ENCODE measurements at places on chromosomes 11 and 22.

DNA sequence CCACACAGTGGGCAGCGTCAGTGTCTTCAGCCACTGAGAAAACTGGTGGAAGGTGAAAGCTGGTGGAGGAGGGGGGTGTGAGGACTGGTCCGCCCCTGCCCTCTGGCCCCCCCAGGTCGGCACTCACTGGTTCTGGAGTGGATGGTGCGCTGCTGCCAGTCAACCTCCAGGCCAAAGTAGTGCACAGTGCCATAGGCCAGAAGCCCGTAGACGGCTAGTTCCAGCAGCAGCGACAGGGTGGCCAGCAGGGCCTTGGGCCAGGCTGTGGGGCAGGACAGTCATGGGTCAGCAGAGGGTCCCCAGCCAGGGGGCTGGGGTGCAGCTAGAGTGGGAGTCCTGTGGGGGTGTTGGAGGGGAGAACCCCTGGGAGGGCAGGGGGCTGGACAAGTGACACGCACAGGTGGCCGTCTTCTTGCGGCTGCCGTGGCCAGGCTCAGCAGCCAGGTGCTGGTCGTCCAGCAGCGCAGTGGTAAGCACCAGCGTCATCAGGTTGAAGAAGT lies 2.2 kb downstream of the LMF2 start:
- DNase-seq: no peak

- no peak for DNase-seq
Measured at GRCh38 chr22:48084729-48085050, 1322.2 kb downstream of the TBC1D22A start.

- peak; percentile 84 for DNase-seq
Measured at GRCh38 chr22:37752189-37753087, 55.3 kb upstream of the GCAT start.

DNA sequence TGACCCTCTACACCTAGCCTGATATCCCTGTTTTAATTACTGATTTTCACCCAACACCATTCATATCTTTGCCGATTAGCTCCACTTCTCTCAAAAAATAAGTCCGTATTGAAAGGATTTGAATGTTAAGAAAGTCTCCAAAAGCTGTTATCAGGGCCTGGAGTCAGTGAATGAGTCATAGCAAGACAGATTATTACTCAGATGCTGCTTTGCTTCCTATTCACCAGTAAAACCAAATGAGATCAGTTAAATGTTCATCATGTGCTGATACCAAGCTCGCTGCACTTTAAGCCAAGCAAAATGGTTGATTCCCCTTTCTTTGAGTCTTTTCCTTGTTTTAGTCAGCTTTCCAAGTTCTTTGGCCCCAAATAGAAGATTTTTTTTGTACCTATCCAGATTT lies 228.4 kb downstream of the FAT3 start:
- no peak for DNase-seq

DNA sequence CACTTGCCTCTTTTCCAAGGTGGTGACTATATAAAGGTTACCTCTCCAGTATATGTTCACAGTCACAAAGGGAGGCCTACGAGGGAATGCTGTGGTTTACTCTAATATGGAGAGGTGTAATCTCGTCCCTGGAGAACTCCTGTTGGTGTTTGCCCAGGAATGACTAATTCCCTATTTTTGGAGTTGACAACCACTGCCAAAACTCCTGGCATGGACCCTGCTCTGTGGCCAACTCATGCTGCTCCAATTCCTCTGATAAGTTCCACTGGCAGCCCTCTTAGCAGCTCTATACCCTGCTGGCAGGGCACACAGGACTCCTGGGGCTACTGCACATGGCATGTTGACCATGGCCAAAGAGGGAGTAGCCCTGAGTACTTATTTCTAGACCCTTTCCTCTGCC lies 418.7 kb upstream of the ANO5 start:
- DNase-seq: no peak

GRCh38 chr11:19541521-19542049 lies 171.1 kb upstream of the NAV2 start:
- DNase-seq: no peak

DNA sequence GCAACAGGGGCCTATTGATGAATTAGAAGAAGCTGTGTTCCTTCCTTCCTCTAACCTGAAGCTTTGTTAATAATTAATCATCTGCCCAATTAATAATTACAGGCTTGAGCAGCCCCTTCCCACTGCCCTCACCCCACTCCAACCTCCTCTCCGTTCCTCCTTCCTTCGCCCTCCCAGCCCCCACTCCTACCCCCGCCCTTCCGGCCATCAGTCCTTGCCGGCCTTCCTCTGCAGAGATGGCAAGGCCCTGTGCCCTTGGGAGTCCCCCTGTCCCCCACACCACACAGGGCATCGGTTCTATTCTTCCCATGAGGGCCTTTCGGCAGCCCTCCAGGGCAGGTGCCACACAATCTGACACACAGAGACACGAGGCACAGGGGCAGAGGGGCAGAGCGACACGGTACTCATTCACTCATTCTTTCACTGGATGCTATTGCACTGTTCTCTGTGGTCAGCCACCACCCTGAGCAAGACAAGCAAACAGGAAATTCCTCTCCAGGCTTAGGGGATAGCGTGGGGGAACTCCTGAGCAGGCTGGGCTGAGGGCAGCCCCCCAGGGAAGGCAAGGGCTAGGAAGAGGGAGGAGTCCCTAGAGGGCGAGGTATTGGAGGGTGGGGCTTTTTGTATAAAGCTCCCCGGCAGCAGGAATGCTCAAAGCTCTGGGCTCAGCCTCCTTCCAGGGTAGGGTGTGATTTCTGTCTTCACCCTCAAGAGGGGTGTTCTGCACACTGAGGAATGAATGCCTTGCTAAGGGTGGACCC lies 14.7 kb downstream of the MGAT3 start:
- DNase-seq: no peak

DNA sequence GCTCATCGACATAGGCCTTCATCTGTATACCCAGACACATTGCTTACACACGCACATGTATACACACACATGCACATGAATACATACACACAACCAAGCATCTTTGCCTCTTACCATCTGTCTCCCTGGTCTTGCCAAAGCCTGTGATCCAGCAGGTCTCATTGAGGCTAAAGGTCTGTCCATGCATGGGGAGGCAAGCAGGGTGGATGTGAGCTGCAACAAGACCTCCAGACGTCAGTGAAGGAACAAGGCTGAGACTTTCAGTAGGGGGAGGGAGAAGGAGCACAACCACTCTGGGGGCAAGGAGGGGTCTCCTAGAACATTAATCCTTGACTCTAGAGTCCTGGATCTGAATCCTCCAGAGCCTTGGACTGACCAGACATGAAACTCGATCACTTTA lies 23.7 kb downstream of the TMPRSS13 start:
- no peak for DNase-seq

DNA sequence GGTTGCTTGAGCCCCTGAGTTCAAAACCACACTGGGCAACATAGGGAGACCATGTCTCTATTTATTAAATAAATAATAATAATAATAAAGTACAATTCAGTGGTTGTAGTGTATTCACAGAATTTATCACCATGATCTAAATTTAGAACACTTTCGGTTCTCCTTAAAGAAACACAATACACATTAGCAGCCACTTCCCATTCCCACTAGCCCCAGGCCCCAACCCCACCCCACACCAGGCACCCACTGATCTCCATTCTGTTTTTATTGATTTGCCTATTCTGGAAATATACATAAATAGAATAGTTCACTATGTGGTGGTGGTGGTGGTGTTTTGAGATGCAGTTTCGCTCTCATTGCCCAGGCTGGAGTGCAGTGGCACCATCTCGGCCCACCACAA lies 45.7 kb downstream of the BCL2L13 start:
- no peak for DNase-seq

- no peak for DNase-seq
Measured at GRCh38 chr11:70926543-70927201, 325.7 kb downstream of the SHANK2 start.

DNA sequence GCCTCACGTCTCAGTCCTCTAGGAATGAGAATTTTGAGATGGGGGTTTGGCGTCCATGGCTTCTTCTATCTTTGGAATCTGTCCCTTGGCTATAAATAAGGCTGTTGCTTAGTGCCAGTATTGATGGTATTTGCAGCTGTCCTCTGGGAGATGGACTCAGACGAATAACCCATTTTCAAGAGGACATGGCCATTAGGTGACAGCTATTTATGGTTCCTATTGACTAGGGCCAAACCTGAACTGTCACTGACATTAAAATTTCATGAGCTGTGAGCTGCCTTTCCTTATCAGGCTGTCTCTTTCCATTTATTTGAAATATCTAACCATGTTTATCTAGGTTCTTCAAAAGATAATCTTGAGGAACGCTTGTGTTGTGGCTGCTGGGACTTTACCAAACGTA lies 92.7 kb downstream of the NAV2 start:
- no peak for DNase-seq

- DNase-seq: no peak
Measured at GRCh38 chr11:71130106-71130505, 122.3 kb downstream of the SHANK2 start.

DNA sequence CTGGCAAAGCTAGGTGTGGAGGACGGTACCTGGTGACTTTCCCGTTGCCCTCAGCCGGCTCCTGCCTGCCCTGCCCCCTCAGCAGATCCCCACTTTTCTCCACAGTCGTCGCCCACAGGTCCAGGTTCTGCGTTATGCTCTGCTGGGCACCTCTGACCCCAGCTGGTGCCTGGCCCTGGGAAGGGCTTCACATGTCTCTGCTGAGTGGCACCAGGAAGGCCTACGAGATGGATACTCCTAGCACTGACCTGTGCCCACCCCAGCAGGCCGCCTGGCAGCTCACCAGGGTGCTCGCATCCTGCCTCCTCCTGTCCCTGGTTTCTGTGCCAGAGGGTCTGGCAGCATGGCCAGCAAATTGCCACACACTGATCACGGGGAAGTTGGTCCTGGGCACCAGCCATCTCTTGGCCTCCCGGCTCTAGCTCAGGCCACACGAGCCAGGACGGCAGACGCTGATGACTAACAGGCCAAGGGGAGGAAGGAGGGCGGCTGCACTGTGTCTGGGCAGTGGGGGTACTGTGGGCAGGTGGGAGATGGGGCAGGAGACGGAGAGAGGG lies 13.8 kb downstream of the CARS1 start:
- DNase-seq: no peak

DNA sequence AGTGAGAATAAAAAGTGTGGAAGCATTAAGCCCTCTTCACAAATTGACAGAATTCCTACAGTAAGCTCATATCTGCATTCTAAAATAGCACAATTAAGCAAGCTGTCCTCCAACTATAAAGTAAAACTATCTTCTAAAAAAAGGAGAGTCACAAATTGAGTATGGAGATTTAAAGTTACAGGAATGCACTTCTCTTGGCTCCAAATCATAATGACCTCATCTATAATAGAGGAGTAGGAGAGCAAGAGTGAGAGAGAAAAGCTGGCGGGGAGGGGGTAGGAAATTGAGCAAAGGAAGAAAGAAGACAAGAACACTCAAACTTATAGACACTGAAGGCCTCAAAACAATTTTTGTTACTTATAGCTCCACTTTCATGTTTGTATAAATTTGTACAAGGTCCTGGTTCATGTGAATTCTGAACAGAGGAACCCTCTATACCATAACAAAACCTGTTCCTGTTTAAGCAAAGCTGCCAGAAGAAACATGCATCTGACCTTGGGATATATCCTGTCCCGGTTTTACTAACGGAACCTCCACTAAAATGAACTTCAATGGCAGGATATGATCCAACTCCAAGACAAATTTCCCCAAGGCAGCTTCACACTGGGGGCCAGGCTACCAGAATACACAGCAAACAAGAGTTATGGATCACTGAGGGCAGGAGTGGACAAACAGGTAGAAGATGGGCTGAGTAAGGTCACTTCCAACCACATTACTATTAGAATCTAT lies 37.2 kb downstream of the SLC35F2 start:
- no peak for DNase-seq

DNA sequence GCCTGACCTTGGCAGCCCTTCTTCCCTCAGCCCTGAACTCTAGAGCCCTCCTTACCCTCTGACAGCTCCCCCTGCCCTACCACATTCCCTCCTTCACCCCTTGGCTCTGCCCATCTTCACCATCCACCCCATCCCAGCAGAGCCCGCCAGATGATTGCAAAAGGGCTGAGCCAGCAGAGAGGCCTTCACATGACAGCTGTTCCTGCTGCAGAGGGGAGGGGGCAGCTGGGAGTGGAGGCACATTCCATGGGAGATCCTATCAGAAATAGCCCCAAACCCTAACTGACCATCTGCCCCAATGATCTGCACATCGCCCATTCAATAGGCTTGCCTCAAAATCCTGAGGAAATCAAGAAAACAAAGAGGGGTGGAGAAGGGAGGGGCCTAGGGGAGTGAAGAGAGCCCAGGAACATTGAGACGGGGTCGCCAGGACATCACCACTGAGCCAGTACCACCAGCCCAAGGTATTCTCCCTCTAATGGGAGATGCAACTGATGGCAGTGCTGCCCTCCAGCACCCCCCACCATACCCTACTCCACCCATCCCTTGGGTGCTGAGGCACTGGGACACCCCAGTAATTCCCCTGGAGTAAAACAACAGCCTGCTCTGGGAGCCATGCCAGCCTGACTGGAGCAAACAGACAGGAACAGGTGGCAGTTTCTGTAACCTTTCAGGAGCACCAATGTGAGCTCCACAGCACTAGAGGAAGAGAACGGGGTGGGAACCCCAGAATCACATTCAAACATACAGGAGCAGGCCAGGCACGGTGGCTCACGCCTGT lies 8.0 kb upstream of the AHNAK start:
- DNase-seq: peak; percentile 62

DNA sequence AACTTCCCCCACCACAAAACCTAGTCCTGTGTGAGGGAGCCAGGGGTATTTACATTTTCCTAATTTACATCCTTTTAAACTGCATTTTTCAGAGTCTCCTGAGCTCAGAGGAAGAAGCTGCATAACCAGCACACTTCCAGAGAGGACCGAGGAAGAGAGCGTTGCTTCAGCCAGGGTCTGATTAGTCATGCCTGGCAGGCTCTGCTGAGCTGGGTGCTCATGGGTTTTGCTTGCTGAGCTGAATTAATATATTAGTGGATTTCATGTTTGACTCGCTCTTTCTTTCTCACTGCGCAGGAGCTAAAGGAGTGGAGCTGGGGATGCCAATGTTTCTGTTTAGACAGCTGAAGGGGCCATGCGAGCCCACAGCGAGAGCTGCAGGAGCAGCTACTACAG lies 539.3 kb upstream of the B3GAT1 start:
- DNase-seq: peak; percentile 57

- DNase-seq: no peak
Measured at GRCh38 chr11:123060277-123061000, 1.5 kb downstream of the HSPA8 start.

DNA sequence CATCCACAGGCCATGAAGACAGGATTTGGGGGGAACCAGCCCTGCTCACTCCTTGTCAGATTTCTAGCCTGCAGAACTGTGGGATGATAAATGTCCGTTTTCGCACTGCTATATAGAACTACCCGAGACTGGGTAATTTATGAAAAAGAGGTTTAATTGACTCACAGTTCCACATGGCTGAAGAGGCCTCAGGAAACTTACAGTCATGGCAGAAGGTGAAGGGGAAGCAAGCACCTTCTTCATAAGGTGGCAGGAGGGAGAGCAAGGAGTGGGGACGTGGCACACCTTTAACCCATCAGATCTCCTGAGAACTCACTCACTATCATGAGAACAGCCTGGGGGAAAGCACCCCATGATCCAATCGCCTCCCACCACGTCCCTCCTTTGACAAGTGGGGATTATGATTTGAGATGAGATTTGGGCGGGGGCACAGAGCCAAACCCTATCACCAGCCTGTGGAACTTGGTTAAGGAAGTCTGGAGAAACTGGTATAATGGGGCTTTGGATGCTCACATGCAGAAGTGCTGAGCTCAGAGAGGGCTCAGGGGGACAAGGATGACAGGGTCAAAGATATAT lies 50.7 kb downstream of the MYEOV start:
- no peak for DNase-seq

Data from left hindlimb (tissue), 1 donor.